Stimulated activated CD4-positive, alpha-beta T cell treated with anti-CD3 and anti-CD28 coated beads, Interleukin-1b, Interleukin-23, amount 100 ng/mL, for 1 hour (primary cell): ENCODE measurements at places on chromosomes 6 and 20.

- no peak for DNase-seq
These were observed 29.2 kb downstream of the ID4 start for GRCh38 chr6:19866173-19866984.

GRCh38 chr20:3890398-3890751 is 1.2 kb downstream of the PANK2 start:
- DNase-seq, result no peak

DNA sequence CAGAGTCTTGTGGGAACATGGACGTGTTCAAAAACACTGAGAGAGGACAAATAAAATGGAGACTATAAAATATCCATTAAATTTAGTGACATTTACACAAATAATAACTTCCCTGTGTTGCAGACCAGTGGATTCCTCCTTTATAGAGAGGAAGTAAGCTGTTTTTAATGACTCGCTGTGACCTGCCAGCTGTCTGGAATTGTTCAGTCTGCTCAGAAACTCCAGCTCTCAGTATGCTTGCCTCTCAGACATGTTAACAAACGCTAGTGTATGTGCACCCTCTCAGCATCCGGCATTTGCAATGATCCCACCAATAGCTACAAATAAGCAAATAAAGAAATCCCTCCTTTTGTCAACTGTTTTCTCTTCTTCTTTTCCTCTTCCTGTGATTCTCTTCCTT is 158.0 kb upstream of the TCF21 start:
- DNase-seq, result no peak

DNA sequence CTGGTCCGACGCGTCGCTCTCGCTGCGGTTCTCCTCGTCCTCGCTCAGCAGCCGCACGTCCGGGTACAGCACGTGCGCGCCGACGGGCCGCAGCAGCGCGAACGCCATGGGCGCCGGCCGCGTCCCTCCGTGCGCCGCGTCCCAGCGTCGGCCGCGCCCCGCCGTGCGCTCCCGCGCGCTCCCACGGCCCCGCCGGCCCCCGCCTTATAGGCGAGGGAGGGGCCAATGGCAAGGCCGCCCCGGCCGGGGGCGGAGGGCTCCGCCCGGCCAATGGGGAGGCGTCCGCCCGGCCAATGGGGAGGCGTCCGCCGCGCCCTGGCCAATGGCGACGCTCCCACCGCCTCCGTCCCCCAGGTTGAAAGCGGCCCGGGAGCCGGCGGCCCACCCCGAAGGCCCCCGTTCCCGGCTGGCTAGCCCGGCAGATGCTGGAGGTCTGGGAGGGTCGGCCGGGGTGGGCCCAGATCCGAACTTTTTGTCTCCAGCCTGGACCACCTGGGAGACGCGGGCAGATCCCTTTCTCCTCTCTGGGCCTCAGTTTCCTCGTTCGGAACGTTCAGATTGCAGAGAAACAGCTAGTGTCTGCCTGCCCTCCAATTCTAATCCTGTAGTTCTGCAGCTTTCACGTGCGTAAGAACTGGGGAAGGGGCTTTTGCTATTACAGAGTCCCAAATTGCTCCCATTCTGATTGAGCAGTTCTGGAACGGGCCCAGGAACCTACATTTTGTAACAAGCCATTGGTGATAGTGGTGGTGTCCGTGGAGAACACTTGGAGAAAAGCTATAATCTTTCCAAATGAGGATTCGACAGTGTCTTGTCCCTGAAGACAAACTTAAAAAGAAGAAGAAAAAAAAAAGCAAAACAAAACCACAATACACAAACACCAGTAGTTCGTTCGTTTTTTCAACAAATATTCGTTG is at the start of gene TCF15:
TSS of gene TCF15 (minus strand) at position 180 of the 917 bp plus-strand sequence. CDS start at position 108, 72 bp downstream.
- no peak for DNase-seq
